Cardiac muscle cell (in vitro differentiated cells and primary cell): ENCODE measurements at places on chromosomes 5 and 9. TPM values are rescaled to one million over a fixed set of nuclear protein-coding genes. Genes with fewer than 3 reads are reported as not detected.
A peak's percentile ranks its signal among the peaks of the same experiment; 100 is the strongest.

AK8 gene
- 0.25 and 0.83 TPM in 2 replicates for total RNA-seq

DNA sequence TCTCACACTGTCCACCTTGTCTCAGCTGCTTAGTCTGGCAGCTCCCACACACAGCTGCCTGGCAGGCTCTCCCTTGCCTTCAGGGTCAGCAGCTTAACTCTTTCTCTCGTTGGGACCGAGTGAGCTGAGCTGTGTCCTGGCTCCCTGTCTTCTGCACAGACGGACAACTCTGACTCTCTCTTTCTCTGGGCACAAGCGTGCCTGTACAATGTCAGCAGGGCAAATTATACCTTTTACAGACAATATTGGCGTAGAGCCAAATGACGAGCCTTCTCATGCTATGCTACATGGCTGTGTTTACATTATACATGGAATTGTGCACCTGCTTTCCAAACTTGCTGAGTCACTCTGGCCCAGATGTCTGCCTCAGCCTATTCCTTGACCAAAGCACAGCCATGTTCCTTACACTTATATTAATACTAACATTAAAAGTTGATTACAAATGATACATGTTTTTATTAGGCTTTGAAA lies 188.6 kb downstream of the CYLC2 start:
- no peak for DNase-seq

DNA sequence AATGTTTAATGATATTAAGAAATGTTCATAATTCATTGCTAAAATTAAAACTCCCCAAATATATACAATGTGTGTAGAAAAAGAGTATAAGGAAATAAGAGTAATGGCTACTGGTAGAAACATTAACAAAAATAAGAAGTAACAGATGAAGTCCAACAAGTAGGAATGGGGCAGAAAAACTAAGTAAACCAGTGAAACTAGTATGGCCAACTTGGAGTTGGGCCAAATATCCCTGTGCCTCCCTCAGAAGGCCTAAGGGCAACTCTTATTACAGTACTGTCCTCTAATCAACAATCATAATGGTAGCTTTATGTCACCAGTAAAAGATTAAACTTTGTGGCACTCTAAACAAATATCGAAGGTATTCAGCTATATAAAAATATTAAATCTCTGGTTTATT lies 93.5 kb downstream of the SSBP2 start:
- DNase-seq: peak; percentile 15

DNA sequence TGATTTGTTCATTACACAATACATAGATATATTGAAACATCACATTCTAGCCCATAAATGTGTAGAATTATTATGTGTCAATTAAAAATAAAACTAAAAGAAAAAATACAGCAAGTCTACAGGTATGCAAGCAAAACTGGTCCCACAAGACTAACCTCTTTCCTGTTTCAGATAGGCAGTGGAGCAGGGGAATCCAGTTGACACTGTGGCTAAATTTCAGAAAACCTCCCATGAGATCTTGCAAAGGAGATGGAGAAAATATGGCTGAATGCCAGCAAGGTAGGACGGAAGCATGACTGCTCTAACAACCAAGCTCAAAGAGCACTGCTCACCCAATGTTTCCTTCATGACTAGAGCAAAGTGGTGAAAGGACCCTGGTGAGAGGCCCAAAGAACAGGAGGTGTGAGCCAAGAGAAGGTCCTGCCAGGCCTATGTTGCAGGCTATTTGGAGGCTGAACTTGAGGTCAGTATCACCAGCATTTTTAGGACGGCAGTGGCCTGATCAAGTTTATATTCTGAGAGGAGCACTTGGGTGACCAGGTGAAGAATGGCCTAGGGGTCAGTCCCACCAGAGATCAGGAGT lies 1.1 kb upstream of the SH3TC2 start:
- DNase-seq: no peak

- no peak for DNase-seq
Measured at GRCh38 chr9:124980431-124980830, 39.5 kb upstream of the GOLGA1 start.

FGF10 gene
- 34.5 and 60.0 TPM in 2 replicates for total RNA-seq

SLC2A6 gene
- 2.4 and 8.6 TPM in 2 replicates for total RNA-seq

GRCh38 chr9:91677331-91677730 lies 253.7 kb upstream of the NFIL3 start:
- no peak for DNase-seq

GRCh38 chr9:134521817-134522501 lies 119.6 kb upstream of the COL5A1 start:
- no peak for DNase-seq

DNA sequence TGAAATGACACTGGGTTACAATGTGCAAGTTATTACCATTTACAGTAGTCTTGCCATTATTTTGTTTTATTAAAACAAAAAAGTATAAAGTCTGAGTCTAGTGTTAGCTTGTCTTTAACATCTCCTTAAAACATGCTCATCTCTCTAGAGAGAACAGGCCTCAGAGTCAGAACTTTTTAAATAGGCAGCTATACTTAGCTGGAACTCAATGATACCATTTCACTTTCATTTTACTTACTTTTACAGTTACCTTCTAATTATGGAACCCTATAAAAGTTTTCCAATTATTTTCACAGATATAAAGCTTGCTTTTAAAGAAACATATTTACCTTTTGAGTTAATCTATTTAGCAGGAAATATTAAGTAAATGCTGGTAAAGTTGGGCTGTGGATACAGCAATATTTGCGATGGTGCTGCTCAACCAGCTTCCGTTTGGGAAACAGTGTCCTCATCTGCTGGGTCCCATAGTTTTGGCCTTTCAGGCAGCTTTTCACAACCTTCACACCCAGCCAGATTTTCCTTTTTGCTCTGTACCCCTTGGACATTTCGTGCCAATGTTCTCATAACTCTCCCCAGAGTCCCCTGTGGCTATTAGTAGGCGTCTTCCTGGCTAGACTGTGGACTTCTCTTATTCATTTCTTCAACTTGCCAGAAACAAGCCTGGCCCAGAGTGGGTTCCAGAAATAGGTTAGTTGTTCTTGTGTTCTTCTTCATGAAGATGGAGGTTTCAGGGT lies 36.3 kb upstream of the UBTD2 start:
- no peak for DNase-seq

HTR1A gene
- total RNA-seq: not detected in 2 replicates

WNT8A gene
- total RNA-seq: not detected in 2 replicates

DNA sequence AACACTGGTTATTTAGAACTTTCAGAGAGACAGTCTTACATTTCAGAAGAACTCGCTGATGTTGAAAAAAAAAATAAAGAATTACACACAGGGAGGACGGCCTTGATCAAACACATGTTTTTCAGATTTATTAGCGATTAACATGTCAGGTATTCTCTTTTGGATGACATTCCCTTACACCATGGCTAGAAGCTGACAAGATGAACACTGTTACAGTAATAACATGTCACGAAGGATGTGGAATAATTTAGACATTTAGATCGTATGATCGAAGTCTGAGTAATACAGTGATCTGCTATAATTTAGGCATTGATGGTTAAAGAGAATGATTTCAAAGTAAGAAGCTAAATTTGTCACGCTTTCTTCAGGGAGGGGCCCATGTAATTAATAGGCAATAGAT lies 24.6 kb upstream of the FBXL7 start:
- DNase-seq: no peak

LHX6 gene
- total RNA-seq: 0.12 and 0.14 TPM in 2 replicates

ZNF484 gene
- total RNA-seq: 7.8 and 10.5 TPM in 2 replicates

GRCh38 chr9:114229295-114229694 lies 74.0 kb downstream of the COL27A1 start:
- DNase-seq: no peak

GRCh38 chr5:61637566-61637965 lies 305.5 kb downstream of the ZSWIM6 start:
- no peak for DNase-seq

DNA sequence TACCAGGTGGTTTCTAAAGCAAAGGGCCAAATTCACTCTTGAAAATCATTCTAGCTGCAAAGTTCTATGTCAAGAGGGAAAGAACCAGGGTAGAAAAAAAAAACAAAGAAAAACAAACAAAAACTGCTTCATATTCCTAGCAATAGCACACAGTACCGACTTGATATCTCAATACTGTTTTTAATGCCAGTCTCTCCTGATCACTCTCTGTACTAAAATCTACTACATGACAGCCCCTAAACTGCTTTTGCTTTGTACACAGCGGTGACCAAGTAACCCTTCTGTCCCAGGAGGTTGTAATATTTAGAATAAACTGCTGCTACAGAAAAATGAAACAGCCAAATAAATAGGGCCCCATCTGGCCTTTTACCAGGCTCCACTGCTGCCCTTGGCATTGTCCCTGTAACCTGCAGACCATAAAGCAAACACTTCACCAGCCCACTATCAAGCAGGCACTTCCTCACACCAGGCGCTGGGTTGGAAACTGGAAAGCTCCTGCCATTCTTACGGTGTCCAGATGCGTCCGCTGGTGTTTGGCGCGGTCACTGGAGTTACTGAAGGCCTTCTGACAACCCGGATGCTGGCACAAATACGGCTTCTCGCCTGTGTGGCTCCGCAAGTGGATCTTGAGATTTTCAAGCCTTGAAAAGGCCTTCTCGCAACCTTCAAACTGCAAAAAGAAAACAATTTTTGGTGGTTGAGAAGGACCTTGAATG lies 363.2 kb downstream of the GLIS3 start:
- peak; percentile 37 for DNase-seq

CDH10 gene
- 1.6 and 4.6 TPM in 2 replicates for total RNA-seq

TAF11L13 gene
- not detected in 2 replicates for total RNA-seq

- DNase-seq: no peak
Measured at GRCh38 chr5:137152616-137153015, 346.5 kb downstream of the SPOCK1 start.

ADAMTS2 gene
- 2.5 and 8.8 TPM in 2 replicates for total RNA-seq

GRCh38 chr5:68950125-68950524 lies 143.7 kb upstream of the SLC30A5 start:
- DNase-seq: peak; percentile 22

- DNase-seq: no peak
Measured at GRCh38 chr5:135188233-135188914, 154.3 kb upstream of the PITX1 start.

DNA sequence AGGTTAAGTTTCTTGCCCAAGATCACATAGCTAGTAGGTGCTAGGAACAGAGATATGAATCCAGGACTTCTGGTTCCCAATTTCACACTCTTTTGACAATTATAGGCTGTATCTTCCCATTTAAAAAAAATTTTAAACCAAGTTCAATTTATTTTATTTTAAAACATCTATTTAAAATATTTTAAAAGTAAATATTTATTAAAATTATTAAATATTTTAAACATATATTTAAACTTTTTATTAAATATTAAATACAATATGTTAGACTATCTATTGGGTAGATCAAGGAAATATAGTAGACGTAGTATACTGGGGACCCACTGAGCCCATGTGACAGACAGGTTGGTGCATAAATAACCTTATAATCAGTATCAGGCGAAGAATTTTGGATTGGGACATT lies 54.8 kb downstream of the GLRA1 start:
- no peak for DNase-seq

DNA sequence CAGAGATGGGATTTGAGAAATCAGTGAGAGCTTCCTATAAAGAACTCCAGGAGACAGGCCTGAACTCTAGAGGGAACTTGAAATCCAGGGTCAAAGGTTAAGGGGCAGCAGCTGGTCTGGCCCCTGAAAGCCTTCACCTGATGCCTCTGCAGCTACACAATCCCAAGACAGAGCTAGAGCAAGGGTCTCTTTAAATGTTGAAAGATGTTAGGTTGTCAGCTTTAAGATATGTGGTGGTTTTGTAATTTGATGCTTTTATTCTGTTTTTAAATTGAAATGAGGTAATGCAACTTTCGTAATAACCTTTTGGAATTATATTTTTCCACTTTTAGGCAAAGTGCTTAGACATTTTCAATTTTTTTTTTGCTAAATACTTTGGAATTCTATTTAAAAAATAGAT lies 2.4 kb downstream of the SOWAHA start:
- DNase-seq: no peak

TGFBI gene
- total RNA-seq: 2.9 and 9.0 TPM in 2 replicates

- DNase-seq: no peak
Measured at GRCh38 chr5:73411936-73412596, 36.5 kb downstream of the FOXD1 start.

GRCh38 chr5:144385597-144385996 lies 214.9 kb downstream of the KCTD16 start:
- DNase-seq: no peak

PCDHGB2 gene
- 2.7 and 3.0 TPM in 2 replicates for total RNA-seq

DNA sequence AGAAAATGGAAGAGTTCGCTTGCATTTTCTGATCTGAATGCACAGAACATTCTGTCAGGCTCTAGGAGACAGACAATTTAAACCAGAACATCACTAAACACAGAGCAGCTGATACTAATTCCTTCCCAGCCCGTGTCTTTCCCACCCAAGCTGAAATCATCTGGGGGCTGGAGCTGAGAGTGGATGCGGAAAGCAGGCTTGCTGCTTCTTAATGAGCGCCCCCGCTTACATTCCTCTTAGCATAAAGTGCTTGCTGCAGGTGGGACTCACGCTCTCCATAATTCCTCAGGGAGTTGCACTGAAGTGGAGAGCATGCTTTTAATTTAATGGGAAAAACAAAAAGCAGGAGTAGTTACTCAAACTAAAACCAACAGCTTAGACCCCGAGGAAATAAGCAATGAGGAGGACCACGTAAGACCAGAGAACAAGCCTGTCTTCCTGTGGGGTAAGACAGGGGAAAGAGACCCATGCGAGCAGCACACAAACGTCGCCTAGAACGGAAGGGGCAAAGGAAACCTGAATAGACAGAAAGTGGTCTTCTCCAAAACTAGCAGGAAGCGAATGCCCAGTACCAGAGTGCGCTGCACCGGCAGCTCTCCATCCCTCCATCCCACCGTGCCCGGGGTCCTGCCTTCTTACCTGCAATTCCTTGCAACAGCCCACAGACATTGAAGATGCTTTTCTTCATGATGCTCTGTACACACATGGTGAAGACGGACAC lies 139.3 kb downstream of the LHFPL2 start:
- no peak for DNase-seq

DNA sequence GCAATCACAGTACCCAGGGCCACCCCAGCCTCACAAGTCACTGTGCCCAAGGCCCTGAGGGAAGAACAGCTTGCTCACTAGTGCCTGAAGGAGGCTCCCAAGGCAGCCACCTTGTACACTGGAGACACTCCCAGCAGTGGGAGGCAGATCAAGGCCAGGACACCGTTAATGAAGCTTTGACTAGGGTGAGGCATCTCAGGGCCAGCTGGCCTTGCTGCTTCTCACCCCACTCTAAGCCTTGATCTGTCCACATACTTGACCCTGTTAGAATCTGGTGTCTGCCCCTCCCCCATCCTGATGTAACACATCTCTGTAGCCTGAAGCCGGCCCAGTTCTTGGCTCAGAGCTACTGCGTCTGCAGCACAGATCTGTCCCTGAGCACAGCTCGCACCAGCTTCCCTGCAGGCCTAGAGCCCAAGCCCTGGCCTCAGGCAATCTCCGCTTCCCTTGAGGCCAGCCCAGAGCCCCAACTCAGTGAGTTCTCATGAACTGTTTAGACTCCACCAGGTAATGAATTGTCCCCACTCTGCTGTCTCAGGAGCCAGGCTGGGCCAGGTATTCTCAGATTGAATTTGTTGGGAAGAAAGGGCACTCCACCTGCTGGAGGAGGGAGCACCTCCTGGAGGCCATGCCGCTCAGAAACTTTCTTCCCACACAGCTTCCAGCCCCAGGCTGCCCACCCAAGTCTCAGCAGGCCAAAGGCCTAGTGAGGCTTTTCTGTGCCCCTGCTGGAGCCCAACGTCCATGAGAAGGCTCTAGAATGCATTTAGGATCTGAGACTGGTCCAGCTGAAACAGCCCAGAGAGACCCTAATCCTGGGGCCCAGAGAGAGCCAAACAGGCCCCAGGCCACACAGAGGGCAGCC lies 13.4 kb upstream of the JADE2 start:
- DNase-seq: peak; percentile 88

- DNase-seq: no peak
Measured at GRCh38 chr5:22044229-22044628, 808.9 kb downstream of the CDH12 start.
